ENCODE measurements at places on chromosomes 1 and 21.

DNA sequence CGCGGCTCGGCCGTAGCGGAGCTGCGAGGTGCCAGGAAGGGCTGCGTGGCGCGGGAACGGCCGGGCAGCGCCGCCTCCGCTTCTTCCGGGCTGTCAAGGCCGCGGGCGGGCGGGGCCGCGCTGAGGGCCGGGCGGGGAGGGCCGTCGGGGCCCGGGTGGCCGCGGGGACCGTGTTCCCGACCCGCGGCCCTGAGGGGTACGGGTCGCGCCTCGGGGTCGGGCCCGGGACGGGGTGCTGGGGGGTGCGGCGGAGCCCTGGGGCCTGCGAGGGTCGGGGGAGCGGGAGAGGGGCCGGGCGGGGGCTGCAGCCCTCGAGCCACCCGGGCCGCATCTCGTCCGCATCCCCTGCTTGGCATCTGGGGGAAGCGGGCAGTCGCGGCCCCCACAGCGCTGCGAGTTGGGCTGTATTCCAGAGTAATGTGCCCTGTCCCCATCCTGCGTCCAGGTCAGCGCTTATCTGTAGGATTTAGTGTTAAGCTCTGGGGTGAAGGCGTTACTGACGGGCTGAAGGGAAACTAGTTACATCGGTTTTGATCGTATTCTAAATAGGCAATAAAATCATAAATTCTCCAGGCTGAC is 379 bp downstream of the RER1 start:
- no peak for DNase-seq

DNA sequence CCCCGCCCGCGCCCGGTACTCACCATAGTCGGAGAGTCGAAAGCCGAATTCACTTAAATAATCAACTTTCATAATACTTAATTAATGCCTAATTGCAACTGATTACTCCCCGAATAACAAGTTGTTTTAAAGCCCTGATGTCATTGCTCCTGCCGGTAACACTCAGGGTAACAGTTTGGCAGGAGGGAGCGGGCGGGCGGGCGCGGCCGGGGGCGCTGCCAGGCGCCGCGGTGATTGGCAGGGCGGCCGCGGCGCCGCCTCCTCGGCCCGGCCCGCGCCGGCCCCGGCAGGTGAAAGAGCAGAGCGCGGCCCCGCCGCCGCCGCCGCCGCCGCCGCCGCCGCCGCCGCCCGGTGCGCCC is 102.2 kb downstream of the CASZ1 start:
- no peak for DNase-seq

DNA sequence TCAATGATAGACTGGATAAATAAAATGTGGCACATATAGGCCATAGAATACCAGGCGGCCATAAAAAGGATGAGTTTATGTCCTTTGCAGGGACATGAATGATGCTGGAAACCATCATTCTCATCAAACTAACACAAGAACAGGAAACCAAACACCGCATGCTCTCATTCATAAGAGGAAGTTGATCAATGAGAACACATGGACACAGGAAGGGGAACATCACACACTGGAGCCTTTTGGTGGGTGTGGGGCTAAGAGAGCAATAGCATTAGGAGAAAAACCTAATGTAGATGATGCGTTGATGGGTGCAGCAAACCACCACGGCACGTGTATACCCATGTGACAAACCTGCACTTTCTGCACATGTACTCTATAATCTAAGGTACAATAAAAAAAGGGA is 883.4 kb upstream of the PRMT6 start:
- no peak for DNase-seq

- no peak for DNase-seq
Observed at GRCh38 chr1:239792157-239792556, 299.5 kb upstream of the FMN2 start.

- DNase-seq, result peak; percentile 23
Observed at GRCh38 chr1:90616395-90616794, 100.7 kb downstream of the BARHL2 start.

DNA sequence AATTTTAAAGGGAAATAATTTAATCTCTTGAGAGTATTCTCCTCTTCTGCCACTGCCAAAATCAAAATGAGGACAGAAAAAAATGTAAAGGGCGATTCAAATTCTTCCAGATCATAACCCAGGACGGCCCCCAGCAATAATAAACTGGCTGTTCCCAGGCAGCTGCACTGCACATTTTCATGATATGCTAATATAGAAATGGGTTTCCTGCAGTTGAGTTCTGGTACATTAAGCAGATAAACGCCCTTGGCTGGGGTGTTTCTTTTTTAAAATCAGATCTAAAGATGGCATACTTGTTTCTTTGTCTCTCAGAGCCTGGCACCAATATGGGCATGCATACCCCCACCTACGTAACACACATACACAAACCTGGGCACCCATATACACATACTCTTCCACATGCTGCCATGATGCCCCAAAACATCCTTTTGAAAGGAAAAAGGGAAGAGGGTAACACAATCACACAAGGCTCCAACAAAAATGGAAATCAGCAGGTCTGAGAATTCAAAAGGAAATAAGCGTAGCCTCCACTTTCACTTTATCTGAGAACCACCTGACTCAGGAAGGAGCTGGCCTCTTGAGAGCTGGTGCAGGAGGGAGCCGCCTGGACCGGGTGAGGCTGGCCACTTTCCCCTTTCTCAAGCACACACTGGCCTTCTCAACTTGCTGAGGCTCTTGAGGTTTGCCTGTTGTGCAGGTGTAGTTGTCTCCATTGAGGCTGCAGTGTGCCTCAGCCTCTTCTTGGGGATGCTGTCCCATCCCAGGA is 653.4 kb downstream of the KIF26B start:
- no peak for DNase-seq

All from BE2C (cell line).